ENCODE measurements at places on chromosomes 12 and 14.

DNA sequence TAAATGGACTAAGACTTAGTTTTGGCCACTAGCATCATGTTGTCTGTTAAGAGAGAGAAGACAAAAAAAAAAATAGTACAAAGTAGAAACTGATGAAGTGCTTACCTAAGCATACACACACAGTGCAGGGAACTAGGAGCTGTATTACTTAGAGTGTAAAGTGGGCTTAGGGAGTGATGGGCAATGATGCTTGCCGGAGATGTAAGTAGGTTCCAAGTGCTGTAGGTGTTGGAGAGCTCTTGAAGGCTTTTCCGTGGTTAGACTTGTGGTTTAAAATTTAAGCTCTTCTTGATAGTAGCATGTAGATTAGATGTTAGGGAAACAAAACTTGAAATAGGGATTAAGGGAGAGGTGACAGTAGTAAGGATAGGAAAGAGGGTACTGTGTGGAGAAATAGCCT is 34.7 kb downstream of the MIA2 start:
- DNase-seq = no peak

DNA sequence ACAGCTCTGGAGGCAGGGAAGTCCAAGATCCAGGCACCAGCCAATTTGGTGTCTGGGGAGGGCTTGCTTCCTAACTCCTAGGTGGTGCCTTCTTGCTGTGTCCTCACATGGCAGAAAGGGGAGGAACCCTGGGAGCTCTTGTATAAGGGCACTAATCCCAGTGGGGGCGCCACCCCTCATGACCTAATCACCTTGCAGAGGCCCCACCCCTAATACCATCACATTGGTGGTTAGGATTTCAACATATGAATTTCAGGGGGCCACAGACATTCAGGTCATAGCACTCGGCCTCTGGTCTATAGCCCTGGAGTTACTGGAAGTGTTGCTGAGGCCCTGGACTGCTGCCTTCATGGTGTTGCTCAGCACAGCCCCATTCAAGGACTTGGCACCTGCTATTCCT is 14.6 kb downstream of the PSMD9 start:
- DNase-seq = no peak

GRCh38 chr12:49227713-49228112 is 37.2 kb upstream of the TUBA1C start:
- DNase-seq = no peak

DNA sequence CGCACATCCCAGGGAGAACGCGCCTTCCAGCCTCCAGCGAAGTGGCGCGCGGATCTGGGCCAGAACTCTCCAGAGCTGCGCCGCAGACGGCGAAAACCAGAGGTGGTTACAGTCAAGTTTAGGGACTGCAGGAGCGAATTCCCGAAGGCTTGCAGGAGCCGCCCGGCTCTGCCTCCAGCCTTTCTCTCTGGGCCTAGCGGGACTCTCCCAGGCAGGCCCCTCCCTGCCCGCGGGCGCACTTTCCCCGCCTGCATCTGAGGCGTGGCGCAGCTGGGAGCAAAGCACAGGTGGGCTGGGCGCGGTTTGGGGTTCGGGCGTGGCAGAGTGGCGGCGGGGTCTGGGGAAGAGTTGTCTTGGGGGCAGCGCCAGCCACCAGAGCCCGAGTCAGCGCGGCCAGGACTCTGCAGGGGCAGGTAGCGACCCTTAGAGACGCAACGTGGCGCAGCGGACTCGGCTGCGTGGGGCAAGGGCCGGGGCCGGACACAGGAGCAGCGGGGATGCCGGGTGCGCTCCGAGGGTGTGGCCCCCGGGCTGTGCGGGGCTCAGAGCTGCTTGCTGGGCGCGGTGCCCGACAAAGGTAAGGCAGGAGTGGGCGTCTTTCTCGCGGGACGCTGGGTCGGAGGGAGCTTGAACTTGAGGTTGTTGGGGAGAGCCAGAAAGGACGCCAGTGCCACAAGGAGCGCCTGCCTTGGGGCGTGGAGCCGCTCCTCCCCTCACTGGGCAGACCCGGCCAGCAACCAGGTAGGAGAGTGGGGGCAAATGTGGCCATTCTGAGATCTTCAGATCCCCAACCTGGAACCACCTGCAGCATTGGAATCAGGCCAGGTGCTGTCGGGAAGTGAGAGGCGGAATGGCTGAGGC is 1126.0 kb downstream of the AACS start:
- DNase-seq = no peak

- DNase-seq = peak; percentile 79
Observed at GRCh38 chr12:131229426-131230339, 276.0 kb downstream of the ADGRD1 start.

DNA sequence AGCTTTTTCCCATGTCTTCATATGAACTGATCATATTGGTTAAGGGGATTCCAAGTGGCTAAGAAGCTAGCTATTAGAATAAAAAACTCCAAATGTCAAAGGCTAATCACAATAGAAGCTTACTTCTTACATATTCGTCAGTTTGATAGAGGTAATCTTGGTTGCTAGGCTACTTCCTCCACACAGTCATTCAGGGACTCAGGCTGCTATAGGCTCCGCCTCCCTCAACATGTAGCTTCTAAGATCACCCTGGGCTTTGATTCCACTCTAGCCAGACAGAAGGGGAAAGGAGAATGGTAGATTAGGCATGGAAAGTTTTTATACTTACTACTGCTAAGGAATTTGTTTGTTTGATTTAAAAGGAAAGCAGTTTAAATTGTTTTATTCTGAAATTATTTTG is 207.9 kb downstream of the EFCAB11 start:
- no peak for DNase-seq

GRCh38 chr12:92530706-92531105 is 172.1 kb upstream of the PLEKHG7 start:
- DNase-seq = no peak

DNA sequence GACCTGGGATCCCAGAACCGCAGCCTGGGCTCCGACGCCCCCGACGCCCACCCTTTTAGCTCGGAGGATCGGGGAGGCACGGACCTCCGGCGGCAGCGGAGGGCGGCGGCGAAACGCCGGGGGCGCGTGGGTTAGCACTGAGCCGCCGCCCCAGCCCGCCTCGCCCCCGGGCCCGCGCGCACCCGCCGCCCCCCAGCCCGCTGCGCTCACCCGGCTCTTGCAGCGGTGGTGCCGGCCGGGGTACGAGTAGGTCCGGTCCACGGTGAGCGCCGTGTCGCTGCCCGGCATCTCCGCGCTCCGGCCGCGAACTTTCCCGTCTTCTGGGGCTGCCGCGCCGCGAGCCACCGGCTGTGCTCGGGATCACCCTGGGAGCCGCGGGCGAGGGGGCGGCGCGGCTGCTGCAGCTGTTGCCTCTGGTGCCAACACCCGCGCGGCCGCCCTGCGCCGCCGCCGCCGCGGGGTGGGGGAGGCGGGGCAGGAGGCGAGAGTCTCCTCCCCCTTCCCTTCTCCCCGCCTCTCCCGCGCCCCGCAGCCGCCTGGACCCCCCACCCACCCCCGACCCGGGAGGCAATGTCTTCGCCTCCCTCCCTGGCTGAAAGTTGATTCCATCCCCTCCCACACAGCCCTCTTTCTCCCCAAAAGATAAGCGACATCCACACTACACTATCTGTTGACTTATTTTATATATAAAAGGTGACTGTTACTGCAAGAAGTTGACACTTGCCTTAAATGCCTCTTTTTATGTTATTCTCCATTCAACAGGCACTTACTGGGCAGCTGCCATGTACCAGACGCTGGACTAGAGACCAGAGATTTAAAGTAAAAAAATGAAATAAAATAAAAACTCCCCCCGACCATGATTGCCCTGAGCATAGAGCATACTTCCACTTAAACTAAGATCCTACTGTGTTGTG is at the start of gene TMCC3:
TSS of gene TMCC3 (minus strand) at position 415 of the 914 bp plus-strand sequence. CDS start at position 288, 127 bp downstream.
- DNase-seq = peak; percentile 61

GRCh38 chr12:56998981-56999380 is 7.4 kb downstream of the ZBTB39 start:
- no peak for DNase-seq

- no peak for DNase-seq
Observed at GRCh38 chr12:116144384-116144783, 133.1 kb downstream of the MED13L start.

- peak; percentile 86 for DNase-seq
Observed at GRCh38 chr12:110280779-110281548, at the start of gene ATP2A2. Gene ATP2A2, plus strand, starts transcription at chr12:110281247. Its CDS starts 543 bp downstream, at chr12:110281790.

- DNase-seq = peak; percentile 40
Observed at GRCh38 chr12:9049520-9050133, 60.3 kb downstream of the KLRG1 start.

- DNase-seq = no peak
Observed at GRCh38 chr12:99495799-99496198, 151.8 kb upstream of the GARIN6 start.

- DNase-seq = no peak
Observed at GRCh38 chr12:100544165-100544564, 29.3 kb upstream of the GAS2L3 start.

- no peak for DNase-seq
Observed at GRCh38 chr14:104222396-104223036, 84.1 kb downstream of the KIF26A start.

- no peak for DNase-seq
Observed at GRCh38 chr12:54980341-54980740, 4.2 kb downstream of the TESPA1 start.

DNA sequence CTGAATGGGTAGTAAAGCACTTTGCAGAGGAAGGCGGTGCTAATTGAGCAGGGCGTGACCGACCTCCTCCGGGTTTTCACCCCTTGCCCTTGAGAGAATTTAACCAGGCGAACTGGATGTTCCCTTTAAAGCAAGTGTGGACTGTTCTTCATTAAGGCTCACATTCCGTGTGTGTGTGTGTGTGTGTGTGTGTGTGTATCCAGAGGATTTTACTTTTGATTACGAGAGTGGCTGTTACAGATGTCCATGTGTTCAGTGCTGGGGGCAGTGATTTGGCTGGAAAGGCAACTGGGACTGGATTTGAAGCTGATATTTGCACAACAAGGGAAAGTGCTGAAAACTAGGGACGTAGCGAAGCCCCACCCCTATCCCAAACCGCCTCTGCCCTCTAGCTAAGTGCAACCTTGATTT is 2.2 kb downstream of the TMEM132C start:
- DNase-seq = no peak

GRCh38 chr12:68904351-68904962 is 28.5 kb downstream of the CPM start:
- no peak for DNase-seq

- no peak for DNase-seq
Observed at GRCh38 chr14:29062466-29062865, 295.9 kb downstream of the FOXG1 start.

DNA sequence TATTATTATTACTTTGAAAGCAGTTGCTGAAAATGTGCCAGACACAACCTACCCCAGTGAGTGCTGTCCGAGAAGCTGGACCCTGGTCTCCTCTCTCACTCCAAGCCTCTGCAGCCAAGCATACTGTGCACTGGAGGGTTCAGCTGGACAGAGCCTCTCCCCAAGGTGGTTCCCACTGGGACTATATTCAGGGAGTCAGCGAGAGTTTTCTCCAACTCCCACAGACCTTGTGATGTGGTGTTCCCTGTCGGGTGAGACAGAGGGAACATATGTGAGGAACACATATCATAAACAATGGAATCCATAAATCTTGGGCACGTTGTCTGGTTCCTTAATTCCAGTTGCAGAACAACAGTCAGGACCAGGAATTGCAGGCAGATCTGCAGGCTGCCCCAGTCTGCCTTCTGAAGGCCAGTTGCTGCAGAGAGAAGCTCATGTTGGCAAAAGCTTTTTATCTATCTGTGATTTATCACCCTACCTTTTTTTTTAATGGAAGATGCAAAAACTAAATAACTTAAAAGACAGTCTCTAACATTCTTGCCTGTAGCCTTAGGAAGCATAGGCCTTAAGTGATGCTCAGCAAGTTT is 619.8 kb upstream of the TBX3 start:
- DNase-seq = no peak

- DNase-seq = no peak
Observed at GRCh38 chr14:93970965-93971634, 5.3 kb downstream of the ASB2 start.

- no peak for DNase-seq
Observed at GRCh38 chr12:119692997-119693396, 25.1 kb downstream of the PRKAB1 start.

DNA sequence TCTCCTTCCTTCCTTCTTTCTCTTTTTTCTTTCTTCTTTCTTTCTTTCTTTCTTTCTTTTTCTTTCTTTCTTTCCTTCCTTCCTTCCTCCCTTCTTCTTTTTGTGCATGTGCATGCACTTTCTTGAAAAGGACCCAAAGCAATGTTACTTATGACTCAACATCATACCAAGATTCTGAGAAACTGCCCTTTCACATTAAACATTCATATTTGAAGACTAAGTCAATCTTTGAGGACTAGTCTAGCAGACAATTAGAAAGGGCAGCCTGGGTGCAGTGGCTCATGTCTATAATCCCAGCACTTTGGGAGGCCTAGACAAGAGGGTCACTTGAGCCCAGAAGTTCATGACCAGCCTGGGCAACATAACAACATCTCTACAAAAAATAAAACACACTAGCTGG is 212.8 kb upstream of the KITLG start:
- DNase-seq = no peak

GRCh38 chr12:55067701-55068100 is 47.9 kb downstream of the NEUROD4 start:
- DNase-seq = no peak

GRCh38 chr12:6890789-6891645 is 13.6 kb upstream of the LRRC23 start:
- DNase-seq = peak; percentile 100

GRCh38 chr12:107057071-107057834 is 36.1 kb downstream of the CRY1 start:
- DNase-seq = no peak

GRCh38 chr12:45256721-45257120 is 40.8 kb downstream of the ANO6 start:
- no peak for DNase-seq

DNA sequence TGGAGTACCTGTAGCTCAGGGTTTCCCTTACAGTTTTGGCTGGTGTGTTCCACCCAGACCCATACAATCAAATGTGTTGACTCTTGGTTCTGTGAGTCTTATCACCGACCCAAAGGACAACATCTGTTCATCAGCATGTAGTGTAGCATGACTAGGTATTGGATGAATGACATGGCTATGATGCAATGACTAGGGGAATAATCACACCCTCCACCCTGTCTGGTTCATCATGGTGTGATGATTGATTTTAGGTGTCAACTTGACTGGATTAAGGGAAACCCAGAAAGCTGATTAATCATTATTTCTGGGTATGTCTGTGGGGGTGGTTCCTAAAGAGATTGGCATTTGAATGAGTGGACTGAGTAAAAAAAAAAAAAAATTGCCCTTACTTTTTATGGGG is 311.3 kb downstream of the DPF3 start:
- DNase-seq = no peak

GRCh38 chr14:105294142-105294597 is 6.6 kb downstream of the BRF1 start:
- no peak for DNase-seq

- no peak for DNase-seq
Observed at GRCh38 chr12:42086031-42086430, 58.6 kb downstream of the GXYLT1 start.

Measured in endothelial cell (in vitro differentiated cells).